ENCODE measurements at places on chromosomes 12 and 14. TPM values are rescaled to one million over a fixed set of nuclear protein-coding genes. Genes with fewer than 3 reads are reported as not detected.

DNA sequence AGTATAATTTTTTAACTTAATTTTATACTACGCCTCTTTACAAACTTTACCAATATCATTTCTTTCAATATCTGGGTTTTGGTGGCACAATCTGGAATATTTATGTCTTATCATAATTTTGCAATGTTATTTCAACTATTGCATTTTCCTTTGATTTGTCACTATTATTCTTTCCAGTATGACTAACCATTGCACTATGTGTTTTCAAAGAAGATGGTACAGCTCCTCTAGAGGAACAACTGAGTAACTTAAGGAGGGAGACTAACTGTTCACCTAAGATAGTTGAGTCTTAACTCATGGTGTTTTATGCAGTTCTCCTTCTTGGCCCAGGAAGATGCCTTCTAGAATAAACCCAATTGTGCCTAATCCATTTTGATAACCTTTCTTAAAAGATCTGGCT is 60.5 kb upstream of the KIF21A start:
- no peak for DNase-seq

DNA sequence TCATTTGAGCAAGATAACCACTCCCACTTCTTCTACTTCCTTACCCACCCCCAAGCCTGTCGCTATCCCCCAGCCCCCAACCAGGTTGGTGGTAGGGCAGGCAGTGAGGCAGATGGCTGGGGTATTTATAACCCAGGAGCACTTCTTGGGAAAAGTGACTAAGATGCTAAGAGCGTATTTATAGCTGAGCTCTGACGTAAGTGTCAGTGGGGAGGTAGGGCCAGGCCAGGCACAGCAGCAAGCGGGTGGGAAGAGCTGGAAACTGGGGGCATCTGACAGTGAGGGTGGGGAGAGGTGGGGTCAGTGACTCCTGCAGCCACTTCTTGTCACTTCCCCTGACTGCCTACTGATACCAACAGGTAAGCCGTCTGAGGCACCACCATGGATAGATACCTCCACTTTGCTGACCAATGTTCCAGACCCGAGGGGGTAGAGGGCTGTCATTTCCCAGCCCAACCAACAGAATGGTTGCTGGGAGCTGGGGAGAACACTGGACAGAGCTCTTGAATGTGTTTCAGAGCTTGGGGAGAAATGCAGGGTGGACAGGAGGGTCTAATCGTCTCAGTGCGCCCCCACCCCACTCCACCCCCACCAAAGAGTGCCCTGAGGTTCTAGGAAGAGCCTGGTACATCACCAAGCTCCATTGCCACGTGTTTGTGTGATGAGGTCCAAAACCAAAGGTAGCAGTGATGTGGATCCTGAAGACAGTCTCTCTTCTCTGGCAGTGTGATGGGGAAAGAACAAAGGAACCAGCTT is 2.7 kb upstream of the INHBE start:
- no peak for DNase-seq

DNA sequence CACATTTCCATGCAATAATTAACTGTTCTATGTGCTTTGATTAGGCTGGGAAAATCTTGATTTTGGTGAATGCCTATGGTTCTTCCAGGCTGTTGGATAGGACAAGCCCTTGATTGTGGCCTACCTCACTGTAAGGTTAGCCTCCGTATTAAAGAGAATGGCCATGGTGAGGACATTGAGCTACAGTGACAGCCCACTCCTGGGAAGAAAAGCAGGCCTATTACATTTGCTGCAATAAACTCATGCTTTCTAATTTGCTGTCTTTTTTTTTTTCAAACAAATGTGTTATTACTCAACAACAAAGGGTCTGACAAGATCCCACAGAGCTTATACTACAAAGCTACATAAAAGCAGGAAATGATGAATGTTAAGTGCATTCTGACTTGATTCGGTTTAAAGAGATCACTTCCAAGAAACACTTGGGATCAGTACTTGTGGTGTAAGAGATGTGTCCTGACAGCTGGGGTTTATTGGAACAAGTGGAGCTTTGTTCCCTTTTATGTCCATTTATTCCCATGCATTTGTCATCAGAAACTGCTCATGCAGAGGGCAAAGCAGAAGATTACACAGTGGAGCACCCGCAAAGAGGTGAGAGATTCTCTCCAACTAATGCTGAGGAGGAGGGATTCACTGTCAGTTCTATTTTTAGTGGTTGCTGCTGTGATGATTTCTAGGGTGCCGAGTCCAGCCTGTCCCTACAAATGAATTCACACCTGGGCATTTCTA is 29.1 kb upstream of the KCNK10 start:
- no peak for DNase-seq

DNA sequence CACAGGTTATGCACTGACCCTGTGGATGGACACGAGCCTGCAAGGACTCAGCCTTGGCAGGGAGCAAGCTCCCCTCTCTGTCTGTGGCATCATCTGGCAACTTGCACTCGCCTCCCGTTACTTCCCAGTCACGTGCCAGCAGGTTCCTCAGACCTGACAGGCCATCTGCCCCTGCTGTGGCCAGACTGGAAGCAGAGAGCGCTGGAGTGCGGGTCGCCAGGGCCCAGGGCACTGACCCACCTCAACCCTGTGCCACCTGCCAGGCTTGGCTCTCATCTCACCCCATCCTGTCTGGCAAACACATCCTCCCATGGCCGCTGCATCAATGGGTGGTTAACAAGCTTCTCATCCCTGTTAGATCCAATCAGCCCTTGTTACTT is 28.4 kb downstream of the SLC6A12 start:
- no peak for DNase-seq

C1S gene
- total RNA-seq: 142 TPM

- DNase-seq: no peak
Measured at GRCh38 chr12:118456741-118457140, 80.4 kb downstream of the SUDS3 start.

- no peak for DNase-seq
Measured at GRCh38 chr12:50082644-50083043, 2.5 kb upstream of the SMARCD1 start.

PRB2 gene
- total RNA-seq: not detected

DNA sequence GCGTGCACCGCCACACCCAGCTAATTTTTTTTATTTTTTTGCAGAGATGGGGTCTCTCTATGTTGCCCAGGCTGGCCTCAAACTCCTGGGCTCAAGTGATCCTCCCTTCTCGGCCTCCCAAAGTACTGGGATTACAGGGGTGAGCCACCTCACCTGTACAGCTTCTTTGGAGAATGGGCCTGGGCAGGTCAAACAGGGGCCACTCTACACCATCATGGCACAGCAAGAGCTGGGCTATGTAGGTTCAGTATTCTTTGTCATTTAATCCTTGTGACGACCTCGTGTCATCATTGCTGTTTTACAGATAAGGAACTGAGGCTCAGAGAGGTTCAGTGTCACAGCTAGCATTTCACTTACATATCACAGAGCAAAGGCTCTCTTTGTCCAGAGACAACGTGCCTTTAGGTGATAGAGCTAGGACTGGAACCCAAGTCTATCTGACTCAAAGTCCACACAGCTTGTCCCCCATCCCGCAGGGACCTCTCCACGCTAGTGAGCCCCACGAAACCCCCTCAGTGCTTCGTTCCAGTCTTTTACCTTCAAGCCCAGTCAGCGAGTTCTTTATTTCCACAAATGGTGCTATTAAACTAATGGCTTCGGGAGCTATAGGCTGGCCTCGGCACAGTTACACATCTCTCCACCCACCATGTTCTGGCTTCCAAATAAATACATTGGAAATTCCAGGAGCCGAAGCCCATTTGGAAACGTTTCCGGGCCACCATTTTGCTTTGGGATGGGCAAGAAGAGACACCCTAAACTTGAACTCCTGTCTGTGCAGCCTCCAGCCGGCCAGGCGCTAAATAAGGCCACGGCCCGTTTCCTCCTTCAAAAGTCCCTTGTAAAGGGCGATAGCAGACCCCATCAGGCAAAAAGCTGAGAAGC is 660 bp upstream of the MAP1LC3B2 start:
- no peak for DNase-seq

GRCh38 chr12:50720085-50720484 is 43.8 kb upstream of the ATF1 start:
- DNase-seq: no peak

DNA sequence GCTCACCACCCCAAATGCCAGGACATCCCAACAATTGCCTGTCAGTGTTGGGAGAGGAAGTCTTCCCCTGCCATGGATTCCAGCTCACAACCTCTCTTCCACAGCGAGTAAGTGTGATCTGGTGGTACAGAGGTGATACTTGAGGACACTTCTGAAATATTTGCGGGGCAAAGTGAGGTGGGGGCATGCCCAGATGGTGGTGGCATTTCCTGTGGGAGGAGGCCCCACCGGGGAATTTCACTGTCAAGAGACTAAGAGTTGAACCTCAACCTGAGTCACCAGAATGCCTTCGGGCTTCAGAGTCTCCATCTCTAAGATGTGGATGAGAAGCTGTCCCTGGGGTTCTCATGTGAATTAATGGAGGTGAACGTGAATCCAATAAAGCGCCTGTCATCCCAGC is 122.3 kb upstream of the RFLNA start:
- no peak for DNase-seq

DNA sequence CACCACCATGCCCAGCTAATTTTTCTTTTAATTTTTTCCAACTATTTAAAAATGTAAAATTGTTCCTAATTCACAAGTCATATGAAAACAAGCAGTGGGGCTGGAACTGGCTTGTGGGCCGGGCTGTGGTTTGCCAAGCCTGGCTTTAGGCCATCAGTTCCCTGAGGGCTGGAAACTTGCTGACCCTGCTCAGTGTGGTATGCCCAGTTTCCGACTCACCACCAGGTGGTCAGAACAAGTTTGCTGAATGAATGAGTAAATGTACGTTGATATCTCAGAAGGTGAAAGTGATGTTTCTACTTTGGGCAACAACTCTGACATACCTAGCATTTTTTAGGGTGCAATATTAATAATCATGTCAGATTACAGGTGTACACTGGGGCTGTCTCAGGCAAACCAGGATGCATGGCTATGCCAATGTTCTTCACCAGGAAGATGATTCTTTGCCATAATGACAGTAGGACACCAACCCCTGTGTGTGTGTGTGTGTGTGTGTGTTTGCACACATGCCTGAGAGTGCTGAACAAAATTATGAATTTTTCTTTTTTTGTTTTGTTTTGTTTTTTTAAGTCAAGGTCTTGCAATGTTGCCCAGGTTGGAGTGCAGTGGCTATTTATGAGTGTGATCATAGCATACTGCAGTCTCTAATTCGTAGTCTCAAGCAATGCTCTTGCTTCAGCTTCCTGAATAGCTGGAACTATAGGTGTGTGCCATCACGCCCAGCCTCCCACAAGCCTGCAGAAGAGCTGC is 106.1 kb downstream of the PTPN11 start:
- no peak for DNase-seq

DLGAP5 gene
- total RNA-seq: 0.27 TPM

GRCh38 chr12:75685617-75686225 is 174.3 kb upstream of the KRR1 start:
- DNase-seq: no peak

DNA sequence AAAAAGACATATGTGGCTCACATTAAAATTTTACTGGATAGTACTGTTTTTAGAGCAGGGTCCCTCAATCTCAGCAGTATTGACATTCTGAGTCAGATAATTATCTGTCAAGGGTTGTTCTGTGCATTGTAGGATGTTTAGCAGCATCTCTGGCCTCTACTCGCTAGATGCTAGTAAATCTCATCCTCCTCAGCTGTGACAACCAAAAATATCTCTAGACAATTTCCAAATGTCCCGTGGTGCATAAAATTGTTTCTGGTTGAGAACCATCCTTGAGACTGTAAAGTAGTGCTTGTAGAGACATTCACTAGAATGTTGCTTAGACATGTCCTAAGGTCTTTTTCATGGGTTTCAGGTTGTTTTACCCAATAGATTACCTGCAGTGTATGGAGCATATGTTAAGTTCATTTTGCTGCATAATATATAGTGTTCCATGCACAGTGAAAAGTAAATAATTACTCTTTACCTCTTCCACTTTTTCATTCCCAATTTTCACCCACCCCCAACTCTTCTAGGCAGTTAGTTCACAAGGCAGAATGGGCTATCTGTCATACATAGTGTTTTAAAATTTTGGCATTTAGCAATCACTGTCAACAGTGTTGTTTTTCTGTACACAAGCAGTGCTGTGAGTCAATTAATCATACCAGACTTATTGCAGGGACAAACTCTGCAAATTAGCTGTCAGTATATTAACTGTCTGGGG is 200.2 kb upstream of the SLC38A2 start:
- no peak for DNase-seq

DNA sequence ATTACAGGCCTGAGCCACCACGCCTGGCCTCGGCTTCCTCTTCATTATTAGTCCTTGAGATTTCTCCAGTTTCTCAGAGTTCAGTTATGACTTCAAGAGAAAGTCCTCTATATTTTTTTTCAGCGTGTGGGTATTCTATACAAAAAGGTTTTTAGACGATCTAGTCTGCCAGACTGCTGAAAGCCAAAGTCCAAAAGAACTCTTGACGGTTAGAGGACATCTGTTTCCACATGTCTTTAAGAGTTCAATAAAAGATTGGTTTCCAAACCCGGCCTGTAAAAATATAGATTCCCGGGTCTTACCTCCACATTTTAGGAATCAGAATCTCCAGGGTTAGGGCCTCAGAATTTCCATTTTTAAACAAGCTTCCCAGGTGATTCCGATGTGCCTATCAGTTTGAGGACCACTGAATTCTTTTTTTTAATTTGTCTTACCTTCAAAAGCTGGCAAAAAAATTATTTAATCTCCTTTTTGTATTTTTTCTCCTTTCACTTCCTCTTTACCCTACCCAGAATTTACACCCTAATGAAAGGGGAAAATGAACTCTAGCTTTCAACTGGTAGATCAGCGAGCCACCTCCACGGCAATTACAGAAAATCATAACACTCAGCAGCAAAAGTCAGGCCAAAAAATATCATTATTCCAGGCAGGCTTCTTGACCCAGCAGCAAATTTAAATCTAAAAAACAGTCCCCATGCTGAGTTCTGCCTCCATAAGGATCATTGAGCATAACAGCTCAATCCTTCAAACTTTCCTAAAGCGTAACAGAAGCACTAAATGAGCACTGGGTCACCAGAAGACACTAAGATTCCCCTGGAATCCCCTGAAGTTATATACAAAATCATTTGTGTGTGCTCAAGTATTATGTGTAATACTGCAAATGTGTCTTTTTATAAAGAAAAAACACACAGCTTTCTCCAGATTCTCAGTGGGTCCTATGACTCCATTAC is 8.7 kb downstream of the NT5DC3 start:
- no peak for DNase-seq

GRCh38 chr12:108685469-108686260 is 45.7 kb downstream of the CORO1C start:
- no peak for DNase-seq

GRCh38 chr14:69039288-69039628 is 60.2 kb upstream of the ACTN1 start:
- no peak for DNase-seq
